ENCODE measurements at places on chromosomes 16 and 17.

GRCh38 chr17:68344701-68345136, 53.4 kb downstream of the ARSG start:
- DNase-seq = no peak

- DNase-seq = peak; percentile 32
Observed at GRCh38 chr17:28760601-28761562, 17.1 kb downstream of the TRAF4 start.

DNA sequence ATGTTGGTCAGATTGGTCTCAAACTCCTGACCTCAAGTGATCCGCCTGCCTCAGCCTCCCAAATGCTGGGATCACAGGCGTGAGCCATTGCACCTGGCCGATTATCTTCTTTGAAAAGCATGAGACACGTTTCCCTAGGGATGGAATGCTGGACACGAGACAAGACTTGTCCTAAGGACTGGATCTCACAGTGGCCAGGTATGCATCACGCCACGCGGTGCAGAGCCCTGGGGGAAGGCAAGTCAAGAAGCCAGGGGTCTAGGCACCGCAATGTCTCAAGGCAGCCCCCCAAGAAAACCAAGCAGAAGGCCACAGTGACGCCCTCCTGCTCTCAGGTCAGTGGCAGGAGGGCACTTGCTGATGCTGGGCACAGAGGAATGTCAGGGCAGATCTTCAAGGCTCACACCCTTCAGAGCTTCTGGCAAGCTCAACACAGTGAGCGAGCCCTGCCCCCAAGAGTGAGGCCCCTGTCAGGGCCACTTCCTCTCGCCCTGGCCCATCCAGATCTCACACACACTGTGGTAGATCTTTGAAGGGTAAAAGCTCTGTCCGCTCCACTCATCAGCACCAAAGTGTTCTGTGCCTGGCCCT, 134.7 kb downstream of the ZNF778 start:
- peak; percentile 10 for DNase-seq

- no peak for DNase-seq
Observed at GRCh38 chr16:11016524-11016988, 72.2 kb downstream of the CLEC16A start.

- peak; percentile 44 for DNase-seq
Observed at GRCh38 chr17:65243838-65244625, 106.9 kb downstream of the RGS9 start.

Measured in midbrain (tissue), 1 donor.